ENCODE measurements at places on chromosomes 16 and 17.

GRCh38 chr17:31394544-31394943 lies 3.1 kb downstream of the RAB11FIP4 start:
- no peak for DNase-seq

- no peak for DNase-seq
Observed at GRCh38 chr16:70510216-70510615, 13.1 kb downstream of the COG4 start.

- DNase-seq, result no peak
Observed at GRCh38 chr17:57021226-57021940, 43.5 kb downstream of the SCPEP1 start.

GRCh38 chr17:82314012-82314726 lies 3.2 kb downstream of the CD7 start:
- no peak for DNase-seq

DNA sequence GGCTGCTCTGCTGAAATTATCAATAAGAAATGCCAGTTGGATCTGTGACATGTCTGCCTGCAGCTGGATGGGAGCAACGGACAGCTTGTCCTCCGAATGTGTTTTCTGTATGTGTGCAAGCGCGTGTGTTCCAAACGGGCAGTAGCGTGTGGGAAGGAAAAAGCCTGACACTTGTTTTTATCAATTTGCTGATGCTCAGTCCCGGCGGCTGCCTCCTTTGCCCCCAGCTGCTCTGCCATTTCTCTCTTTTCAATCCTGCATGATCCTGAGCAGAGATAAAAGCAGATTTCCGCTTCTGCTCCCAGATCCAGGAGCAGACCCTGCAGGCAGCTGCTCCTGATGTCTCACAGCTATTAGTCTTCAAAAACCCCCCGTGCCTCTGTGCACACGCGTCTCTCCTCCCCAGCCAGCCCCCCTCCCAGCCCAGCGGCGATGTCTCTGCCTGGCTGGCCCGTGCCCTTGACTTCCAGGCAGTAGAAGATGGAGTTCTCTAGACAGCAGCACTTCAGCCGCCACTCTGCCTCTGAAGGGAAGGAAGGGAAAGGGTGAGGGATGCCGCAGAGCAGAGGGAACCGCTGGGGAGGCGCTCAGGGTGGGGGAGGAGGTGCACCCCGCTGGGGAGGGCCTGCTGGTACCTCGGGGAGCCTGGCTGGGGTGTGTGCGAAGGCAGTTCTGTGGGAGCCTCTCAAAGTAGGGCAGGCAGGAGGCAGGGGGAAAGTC lies 4.1 kb downstream of the PRCD start:
- no peak for DNase-seq

DNA sequence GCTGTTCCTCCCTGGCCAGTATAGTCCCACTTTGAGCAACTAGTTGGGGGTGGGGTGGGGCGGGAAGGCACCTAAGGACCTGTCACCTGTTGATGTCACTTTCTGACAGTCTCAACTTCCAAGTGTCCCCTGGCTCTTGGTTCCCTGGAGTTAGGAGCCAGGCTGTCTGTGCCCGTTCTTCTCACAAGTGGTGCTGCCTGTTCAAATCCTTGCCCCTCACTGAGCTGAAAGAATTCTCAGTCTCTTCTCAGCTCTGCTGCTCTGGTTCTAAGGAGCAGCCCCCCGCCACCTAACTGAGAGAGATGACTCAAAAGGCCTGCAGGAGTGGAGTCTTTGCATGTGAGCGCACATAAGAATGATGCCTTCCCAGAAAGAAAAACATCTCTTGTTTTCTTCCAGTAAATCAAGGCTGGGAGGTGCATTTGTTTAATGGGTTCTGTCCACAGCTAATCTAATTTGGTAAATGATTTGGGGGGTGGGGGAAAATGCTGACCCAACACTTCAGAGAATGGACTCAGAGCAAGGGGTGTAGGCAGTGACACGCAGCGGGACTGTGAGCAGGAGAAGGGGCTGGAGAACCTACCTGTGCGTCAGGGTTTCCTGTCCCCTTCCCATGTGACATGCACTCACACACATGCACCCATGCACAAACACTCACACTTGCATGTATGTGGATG lies 78.2 kb upstream of the NLRP1 start:
- no peak for DNase-seq

DNA sequence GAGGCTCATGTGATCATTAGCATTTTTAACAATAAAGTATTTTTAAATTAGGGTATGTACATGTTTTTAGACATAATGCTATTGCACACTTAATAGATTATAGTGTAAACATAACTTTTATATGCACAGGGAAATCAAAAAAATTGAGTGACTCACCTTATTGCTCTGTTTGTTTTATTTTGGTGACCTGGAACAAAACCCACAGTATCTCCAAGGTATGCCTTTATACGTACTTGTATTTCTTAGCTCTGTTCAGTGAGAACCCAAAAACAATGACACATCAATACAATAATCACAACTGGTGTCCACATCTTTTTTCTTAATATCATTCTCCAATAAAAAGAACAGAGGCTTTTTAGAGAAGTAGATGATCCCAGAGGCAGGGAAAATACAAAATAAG lies 112.2 kb downstream of the CYB561 start:
- DNase-seq, result no peak

GRCh38 chr16:53549970-53550690 lies 47.1 kb upstream of the AKTIP start:
- peak; percentile 32 for DNase-seq

GRCh38 chr17:51165680-51166197 lies 472 bp upstream of the NME2 start:
- peak; percentile 13 for DNase-seq

- no peak for DNase-seq
Observed at GRCh38 chr16:66913081-66913480, 5.6 kb downstream of the CDH16 start.

Data from T-helper 9 cell (primary cell).